ENCODE measurements at places on chromosomes 2 and 18. TPM values are rescaled to one million over a fixed set of nuclear protein-coding genes. Genes with fewer than 3 reads are reported as not detected.

Gene LRPPRC
- 56.1 TPM for total RNA-seq

Gene PLB1
- total RNA-seq: 4.2 TPM

Gene STRN
- total RNA-seq: 33.1 TPM

Gene TEKT4
- not detected for total RNA-seq

Measured in upper lobe of right lung (tissue), 1 donor.